Thymus (tissue), 14 donors: ENCODE measurements at places on chromosomes 6 and 20.
A peak's percentile ranks its signal among the peaks of the same experiment; 100 is the strongest.

- no peaks in the 10 kb centered on the region for H3K4me1 ChIP-seq
- DNase-seq = no peak
- H3K27me3 ChIP-seq = no peaks in the 10 kb centered on the region
- H3K27ac ChIP-seq = no peak overlapping the region
- H3K4me3 ChIP-seq = no peak overlapping the region
- no peaks in the 10 kb centered on the region for H3K36me3 ChIP-seq
These were observed 41.5 kb upstream of the KCNQ5 start for GRCh38 chr6:72580281-72580940.

GRCh38 chr6:18216411-18216810, 47.9 kb downstream of the DEK start:
- no peak overlapping the region for H3K27ac ChIP-seq
- H3K27me3 ChIP-seq = no peaks in the 10 kb centered on the region
- DNase-seq = no peak
- no peak overlapping the region for H3K4me3 ChIP-seq
- peaks cover 33% of the 10 kb centered on the region for H3K36me3 ChIP-seq

- H3K27me3 ChIP-seq = no peaks in the 10 kb centered on the region
- no peak overlapping the region for H3K27ac ChIP-seq
- H3K36me3 ChIP-seq = no peaks in the 10 kb centered on the region
- no peaks in the 10 kb centered on the region for H3K4me1 ChIP-seq
- DNase-seq = no peak
These were observed 80.3 kb upstream of the CNKSR3 start for GRCh38 chr6:154590756-154591155.

GRCh38 chr6:32111424-32112066, 2.4 kb upstream of the TNXB start:
- H3K27ac ChIP-seq = no peak overlapping the region
- no peak for DNase-seq
- no peak overlapping the region for H3K4me3 ChIP-seq
- H3K4me1 ChIP-seq = no peaks in the 10 kb centered on the region
- H3K27me3 ChIP-seq = no peaks in the 10 kb centered on the region
- peaks cover 22% of the 10 kb centered on the region for H3K36me3 ChIP-seq

DNA sequence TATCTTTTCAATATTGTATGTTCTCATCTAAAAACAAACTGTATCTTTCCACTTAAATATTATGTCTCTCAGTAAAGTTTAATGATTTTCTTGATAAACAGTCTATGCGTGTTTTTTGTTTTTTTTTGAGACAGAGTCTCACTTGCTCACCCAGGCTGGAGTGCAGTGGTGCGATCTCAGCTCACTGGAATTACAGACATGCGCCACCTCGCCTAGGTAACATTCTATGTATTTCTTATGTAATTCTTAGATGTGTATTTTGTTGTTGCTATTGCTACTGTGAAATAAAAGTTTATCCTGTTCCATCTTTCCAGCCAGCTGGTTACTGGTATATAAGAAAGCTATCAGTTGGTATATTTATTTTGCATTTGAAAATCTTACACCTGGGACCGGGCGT, 29.4 kb downstream of the ABHD12 start:
- no peak overlapping the region for H3K4me3 ChIP-seq
- no peak overlapping the region for H3K27ac ChIP-seq
- no peaks in the 10 kb centered on the region for H3K4me1 ChIP-seq
- no peaks in the 10 kb centered on the region for H3K36me3 ChIP-seq
- no peaks in the 10 kb centered on the region for H3K27me3 ChIP-seq
- DNase-seq = no peak

DNA sequence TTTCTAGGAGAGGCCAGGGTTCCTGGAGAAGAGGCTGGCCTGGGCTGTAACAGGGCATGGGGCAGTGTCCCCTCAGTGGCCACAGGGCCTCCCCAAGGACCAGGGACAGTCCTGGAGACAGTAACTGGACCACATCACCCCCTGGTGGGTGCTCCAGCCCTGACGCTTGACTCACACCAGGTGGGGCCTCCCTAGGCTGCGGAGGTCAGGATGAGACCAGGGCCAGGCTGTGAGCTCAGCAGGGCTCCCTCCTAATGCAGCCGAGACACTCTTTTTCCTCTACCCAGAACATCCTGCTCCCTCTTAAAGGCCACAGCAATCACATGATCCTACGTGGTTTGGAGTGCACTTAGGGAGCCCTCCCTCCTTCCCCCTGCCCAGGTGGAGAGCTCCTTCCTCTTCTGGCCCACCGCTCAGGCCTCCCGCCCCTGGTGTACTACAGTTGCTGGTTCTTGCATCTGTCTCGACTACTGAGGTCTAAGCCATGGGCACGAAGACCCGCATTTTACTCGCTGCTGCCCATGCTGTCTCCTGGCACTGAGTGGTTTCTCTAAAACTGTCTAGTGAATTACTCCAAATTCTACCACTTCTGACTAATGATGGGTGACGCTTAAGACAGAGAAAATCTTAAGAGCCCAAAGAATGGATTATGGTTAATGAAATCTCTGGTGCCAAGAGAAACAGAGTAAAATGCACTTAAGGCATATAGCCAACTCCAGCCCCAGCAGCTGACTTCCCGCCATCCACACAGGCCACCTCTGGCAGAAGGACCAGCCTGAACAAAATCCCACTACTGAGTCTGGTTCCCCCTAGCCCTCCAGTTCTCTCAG, 166.1 kb upstream of the CST7 start:
- H3K4me3 ChIP-seq = no peak overlapping the region
- no peak for DNase-seq
- no peak overlapping the region for H3K27ac ChIP-seq

DNA sequence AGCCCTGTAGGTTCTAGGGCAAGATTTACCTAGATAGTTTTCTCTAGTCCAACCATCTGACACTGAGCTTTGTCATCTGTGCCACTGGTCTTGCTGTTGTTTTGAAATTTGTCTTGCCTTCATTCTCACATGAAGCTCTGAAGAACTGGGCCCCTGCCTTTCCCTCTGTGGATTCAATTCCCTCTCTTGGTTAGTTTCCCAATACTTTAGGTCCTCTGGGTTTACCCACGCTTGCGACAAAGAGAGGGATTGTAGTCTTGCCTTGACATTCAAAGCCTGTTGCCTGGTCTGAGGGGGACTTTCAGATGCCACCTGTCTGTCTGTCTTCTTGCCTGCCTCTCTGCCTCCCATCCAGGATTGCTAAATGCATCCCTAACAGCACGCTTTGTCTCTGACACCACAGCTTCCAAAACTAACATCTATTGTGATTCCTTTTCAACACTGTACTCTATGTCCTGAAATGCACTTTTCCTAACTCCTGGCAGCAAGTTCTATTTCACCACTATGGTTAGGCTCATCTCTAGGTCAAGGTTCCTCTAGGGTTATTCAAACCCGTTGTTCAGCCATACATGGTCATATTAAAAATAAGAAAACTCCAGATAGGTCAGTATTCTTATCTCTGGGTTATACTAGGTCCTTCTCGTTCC, 25.5 kb upstream of the MANEA start:
- no peaks in the 10 kb centered on the region for H3K4me1 ChIP-seq
- H3K27ac ChIP-seq = no peak overlapping the region
- H3K36me3 ChIP-seq = no peaks in the 10 kb centered on the region
- no peak overlapping the region for H3K4me3 ChIP-seq
- no peak for DNase-seq

GRCh38 chr20:17430125-17430950, 100.8 kb downstream of the BFSP1 start:
- no peaks in the 10 kb centered on the region for H3K27me3 ChIP-seq
- H3K36me3 ChIP-seq = no peaks in the 10 kb centered on the region
- no peak for DNase-seq
- no peak overlapping the region for H3K27ac ChIP-seq
- H3K4me3 ChIP-seq = no peak overlapping the region

DNA sequence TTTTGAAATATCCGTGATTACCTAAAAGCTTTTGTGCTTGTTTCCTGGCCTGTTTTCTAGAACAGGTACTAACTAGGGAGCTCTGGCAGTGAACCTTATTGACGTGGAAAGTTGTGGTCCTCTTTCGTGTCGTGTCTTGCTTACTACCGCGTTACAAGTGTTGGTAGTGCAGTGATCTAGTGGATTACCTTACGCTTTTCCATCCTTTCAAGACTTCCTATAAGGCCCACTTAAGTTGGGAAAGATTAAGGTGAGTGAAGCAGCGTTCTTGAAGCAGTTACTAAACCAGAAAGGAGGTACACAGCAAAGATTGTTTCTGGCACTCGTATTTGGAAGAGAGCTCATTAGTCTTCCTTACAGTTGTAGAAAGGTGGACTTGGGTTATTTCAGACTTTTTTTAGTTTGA, 1.9 kb downstream of the PNRC1 start:
- peak overlapping the region; percentile 98 for H3K4me3 ChIP-seq
- H3K4me1 ChIP-seq = peaks cover 18% of the 10 kb centered on the region
- peak overlapping the region; percentile 78 for H3K27ac ChIP-seq
- peaks cover 41% of the 10 kb centered on the region for H3K36me3 ChIP-seq
